ENCODE measurements at places on chromosomes 2 and 18.

DNA sequence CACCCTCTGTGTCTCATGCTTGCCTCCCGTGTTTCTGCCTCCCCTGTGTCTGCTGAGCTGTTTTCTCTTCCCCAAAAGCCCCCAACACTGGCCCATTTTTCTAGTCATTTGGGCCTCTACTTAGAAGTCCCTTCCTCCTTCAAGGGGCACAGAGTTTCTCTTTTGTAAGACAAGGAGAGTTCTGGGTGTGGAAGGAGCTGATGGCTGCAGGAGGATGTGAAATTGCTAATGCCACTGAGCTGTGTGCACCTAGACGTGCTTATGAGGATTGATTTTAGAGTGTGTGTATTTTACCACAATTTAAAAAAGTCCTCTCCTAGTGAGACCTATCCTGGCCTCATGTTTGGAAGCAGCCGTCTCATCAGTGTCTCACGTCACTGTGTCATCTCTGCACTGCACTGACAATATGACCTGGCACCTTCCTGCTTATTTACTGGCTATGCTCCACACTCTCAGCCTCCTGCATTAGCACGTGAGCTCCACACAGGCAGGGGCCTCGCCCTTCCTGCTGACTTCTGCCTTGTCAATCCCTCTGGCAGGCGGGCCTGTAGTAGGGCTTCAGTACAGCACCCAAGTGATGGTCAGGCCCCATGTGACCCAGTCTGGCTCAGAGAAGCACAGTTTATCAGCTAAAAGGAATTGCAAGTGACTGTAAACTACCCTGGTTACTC is 8.0 kb upstream of the MBP start:
- no peak overlapping the region for H3K4me3 ChIP-seq
- H3K27ac ChIP-seq, result no peak overlapping the region
- no peak for DNase-seq
- H3K4me1 ChIP-seq, result peaks cover 4% of the 10 kb centered on the region
- H3K36me3 ChIP-seq, result no peaks in the 10 kb centered on the region

GRCh38 chr2:62151306-62151638 is 44.6 kb upstream of the B3GNT2 start:
- peaks cover 28% of the 10 kb centered on the region for H3K4me1 ChIP-seq
- no peaks in the 10 kb centered on the region for H3K27me3 ChIP-seq
- H3K4me3 ChIP-seq, result no peak overlapping the region
- H3K27ac ChIP-seq, result peak overlapping the region; percentile 91
- no peaks in the 10 kb centered on the region for H3K36me3 ChIP-seq
- DNase-seq, result no peak

GRCh38 chr2:174446531-174446930 is 40.3 kb downstream of the GPR155 start:
- H3K36me3 ChIP-seq, result no peaks in the 10 kb centered on the region
- no peak for DNase-seq
- H3K4me3 ChIP-seq, result no peak overlapping the region
- no peaks in the 10 kb centered on the region for H3K27me3 ChIP-seq
- H3K4me1 ChIP-seq, result peaks cover 9% of the 10 kb centered on the region

DNA sequence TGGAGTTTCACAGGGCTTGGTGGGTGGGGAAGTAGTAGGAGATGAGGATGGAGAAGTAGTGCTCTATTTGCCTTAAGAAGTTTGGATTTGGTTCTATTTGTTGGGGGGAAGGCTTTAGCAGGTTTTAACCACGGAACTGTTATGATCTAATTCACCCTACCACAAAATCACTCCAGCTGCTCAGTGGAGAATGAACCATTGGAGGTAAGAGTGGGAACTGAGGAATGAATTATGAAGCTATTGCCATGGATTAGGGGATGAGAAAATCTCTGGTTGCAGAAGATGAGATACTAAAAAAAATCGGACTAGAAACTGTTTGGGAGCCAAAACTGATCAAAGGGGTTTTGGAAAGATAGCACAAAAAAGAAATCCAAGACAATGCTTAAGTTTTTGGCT is 488.9 kb downstream of the DLGAP1 start:
- H3K27me3 ChIP-seq, result no peaks in the 10 kb centered on the region
- H3K4me1 ChIP-seq, result no peaks in the 10 kb centered on the region
- no peak overlapping the region for H3K27ac ChIP-seq
- no peak for DNase-seq

DNA sequence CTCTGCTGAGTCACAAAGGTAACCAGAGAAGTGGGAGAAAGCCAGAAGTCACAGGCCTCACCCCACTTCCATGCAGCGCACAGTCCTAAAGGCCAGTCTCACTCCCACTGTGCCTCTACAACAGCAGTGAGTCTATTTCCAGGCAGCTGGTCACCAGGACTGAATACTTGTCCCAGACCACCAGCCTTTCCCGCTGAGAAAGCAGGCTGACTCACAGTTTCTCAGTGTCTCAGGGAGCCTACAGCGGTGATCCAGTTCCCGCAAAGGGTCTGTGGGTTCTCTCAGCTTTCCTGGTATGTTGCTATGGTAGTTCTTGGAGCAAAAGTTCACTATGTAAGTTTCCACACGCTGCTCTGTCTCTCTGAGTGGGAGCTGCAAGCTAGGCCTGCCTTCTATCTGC is 622.5 kb downstream of the RNF144A start:
- DNase-seq, result no peak
- no peak overlapping the region for H3K27ac ChIP-seq
- H3K27me3 ChIP-seq, result no peaks in the 10 kb centered on the region
- no peaks in the 10 kb centered on the region for H3K36me3 ChIP-seq
- no peak overlapping the region for H3K4me3 ChIP-seq
- H3K4me1 ChIP-seq, result no peaks in the 10 kb centered on the region

GRCh38 chr2:58449286-58450010 is 208.3 kb upstream of the FANCL start:
- H3K4me1 ChIP-seq, result no peaks in the 10 kb centered on the region
- H3K4me3 ChIP-seq, result no peak overlapping the region
- no peaks in the 10 kb centered on the region for H3K36me3 ChIP-seq
- DNase-seq, result peak; percentile 15
- no peak overlapping the region for H3K27ac ChIP-seq
- H3K27me3 ChIP-seq, result no peaks in the 10 kb centered on the region

Measured in GM12878 (cell line).